ENCODE measurements at places on chromosomes 1 and 21.
A peak's percentile ranks its signal among the peaks of the same experiment; 100 is the strongest.

DNA sequence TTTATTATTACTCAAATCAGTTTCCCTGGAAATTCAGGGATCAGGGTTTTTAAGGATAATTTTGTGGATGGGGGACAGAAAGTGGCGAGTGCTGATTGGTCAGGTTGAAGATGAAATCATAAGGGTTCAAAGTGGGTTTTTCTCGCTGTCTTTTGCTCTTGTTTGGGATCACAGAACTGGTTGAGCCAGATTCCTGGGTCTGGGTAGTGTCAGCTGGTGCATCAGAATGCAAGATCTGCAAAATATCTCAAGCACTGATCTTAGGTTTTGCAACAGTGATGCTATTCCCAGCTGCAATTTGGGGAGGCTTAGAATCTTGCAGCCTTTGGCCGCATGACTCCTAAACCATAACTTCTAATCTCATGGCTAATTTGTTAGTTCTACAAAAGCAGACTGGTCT, 9.3 kb downstream of the CHI3L2 start:
- no peak for DNase-seq

GRCh38 chr1:182841368-182841988, 2.3 kb downstream of the DHX9 start:
- DNase-seq, result peak; percentile 52

GRCh38 chr1:152758636-152759035, 811 bp downstream of the KPRP start:
- DNase-seq, result no peak

DNA sequence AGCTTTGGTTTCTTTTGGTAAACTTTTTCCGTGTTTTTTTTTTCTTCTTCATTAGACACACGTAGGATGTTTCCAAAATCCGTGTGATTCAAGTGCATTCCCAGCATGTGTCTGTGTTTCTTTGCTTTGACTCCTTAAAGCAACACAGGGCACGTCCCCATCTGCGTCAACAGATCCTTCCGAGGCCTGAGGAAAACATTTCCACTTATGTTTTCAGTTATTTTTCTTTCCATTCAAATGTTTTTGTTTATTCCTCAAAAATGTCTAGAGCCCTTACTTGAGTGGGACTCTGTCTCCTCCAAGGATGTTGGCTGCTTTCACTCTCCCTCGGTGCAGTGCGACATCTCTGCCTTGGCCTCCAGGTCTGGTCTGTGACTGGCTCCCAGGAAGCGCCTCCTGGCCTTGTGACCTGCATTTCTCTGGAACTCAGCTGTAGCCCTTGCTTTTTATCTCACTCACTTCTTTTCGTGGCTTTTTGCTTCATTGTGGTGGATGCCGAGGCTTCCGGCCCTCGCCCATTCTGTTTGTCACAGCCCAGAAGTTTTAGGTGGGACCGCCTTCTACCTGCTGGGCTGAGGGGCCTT, 31.3 kb upstream of the SLC19A1 start:
- DNase-seq, result peak; percentile 45

GRCh38 chr1:59680044-59680443, 134.7 kb upstream of the HOOK1 start:
- no peak for DNase-seq

GRCh38 chr1:206658981-206659273, 23.6 kb downstream of the DYRK3 start:
- DNase-seq, result no peak

- DNase-seq, result no peak
Observed at GRCh38 chr1:179815641-179816040, 62.0 kb downstream of the TOR1AIP2 start.

DNA sequence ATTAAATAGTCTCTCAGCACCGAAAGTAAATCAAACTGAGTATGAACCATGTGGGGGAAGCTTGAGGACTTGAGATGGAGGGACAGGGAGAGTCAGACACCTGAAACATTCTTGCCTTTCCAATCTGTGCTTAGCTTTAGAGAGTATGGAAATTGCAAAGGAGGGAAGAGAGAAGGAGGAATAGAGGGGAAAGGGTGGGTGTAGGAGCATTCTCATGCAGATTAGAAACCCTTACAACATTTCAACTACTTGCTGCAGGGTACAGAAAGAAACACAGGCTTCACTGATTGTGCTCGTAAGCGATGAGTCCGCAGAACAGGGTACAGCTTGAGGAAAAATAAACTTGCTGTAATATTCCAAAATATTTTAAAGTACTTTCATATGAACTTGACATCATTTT, 73.8 kb downstream of the NIBAN1 start:
- no peak for DNase-seq

GRCh38 chr1:25205786-25206185, 26.5 kb downstream of the SYF2 start:
- DNase-seq, result peak; percentile 35

DNA sequence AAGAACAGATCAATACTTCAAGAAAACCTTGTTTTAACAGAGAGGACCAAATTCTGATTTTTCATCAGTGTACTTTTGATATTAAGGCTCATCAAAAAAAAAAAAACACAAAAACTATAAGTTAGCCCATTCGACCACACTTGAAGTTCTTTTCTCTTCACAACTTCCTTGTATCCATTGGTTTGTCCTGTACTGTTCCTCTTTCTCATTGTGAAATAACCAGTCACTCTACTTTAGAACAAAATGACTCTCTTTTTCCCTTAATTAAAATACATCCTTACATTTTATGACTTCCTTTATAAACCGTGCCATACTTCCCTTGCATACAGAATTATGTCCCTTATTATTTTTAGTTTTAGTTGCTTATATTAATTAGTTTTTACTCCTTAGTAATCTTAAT, 8.4 kb downstream of the QSOX1 start:
- no peak for DNase-seq

DNA sequence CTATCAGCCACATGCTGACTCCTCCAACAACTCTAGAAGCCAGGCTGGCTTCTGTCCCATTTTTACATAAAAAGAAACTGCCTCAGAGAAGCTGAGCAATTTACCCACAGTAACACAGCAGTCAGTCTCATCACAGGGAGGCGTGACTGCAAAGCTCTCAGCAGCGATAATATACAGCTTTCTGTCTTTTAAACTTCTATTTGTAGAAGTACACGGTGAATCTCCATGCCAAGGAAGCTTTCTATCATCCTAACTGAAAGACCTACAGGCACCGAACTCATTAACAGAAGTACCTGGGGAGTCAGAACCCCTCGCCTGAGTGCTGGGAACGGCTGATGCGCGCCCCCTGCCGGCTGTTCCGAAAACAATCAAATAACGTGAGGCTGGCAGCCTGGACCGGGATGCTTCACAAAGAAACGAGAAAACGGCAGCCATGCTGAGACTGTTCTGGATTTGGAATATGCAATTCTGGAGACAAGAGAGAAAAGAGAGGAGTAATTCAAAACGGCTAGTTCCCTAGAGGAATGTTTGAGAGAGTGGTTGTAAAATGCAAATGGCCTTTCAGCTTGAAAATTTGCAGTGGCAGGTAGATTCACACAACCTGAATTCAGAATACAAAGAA, 43.5 kb upstream of the RAB4A start:
- DNase-seq, result peak; percentile 95

DNA sequence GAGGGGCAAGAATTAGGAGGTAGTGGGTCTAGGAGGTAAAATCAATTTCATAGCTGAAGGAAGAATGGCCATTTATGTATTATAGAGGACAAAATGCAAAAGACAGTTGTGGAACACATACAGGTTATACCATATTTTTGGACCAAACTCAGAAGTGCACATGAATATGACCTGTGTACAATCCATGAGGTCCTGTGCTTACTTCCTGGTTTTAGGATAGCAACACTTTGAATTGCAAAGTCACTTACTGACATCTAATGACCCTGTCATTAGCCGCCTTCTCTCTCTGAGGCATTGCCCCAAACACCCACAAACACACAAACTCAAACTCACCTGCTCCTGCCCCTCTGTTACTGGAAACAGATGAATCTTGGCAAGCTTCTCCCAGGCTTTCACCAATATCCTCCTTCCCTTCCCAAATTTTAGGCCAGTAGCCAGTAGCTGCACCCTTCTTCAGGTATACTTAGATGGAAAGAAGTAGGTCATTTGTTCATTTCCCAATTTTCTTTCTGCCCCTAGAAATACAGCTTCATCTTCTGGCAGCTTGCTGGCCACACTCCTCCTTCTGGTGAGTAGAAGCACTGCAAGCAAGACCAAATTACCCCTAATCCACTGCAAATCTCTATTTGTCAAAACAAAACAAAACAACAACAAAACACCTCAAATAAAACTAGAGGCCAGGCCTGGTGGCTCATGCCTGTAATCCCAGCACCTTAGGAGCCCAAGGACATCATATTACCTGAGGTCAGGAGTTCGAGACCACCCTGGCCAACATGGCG, 13.7 kb upstream of the RPL5 start:
- no peak for DNase-seq

DNA sequence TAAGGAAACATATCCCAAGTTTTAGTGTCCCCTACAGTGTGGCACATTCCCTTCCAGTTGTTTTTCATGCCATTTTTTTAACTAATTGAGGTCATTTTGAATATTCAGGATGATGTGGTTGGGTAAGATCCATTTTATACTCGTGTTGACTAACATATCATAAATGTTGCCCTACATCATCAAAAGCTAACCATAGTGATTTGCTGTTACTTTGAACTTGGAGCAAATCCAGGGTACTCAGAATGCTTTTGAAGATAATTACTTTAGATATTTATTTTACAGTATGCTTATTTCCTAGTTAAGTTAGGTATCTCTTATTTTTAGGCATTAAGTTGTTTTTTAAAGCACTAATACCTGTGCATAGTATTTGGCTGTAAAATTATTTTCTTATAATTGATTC, 57.8 kb downstream of the DYRK1A start:
- no peak for DNase-seq

DNA sequence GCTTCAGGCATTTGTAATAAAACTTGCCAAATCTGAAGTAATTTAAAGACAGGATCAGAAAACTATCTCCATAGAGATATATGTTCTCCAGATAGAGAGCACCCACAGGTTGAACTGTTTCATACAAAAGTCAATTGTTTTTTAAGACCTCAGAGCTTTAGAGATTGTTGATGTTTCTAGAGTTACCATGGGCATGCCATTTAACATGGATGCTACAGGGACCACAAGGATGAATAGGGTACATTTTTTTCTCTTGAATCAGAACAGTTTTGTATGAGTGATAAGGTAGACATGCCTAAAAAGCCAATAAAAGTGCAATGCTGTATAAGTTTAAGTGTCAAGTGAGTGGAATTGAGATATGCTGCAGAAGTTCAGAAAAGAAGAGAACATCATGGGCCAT, 511.0 kb upstream of the CAMK1G start:
- no peak for DNase-seq

- no peak for DNase-seq
Observed at GRCh38 chr21:44918581-44919033, 2.1 kb downstream of the ITGB2 start.

DNA sequence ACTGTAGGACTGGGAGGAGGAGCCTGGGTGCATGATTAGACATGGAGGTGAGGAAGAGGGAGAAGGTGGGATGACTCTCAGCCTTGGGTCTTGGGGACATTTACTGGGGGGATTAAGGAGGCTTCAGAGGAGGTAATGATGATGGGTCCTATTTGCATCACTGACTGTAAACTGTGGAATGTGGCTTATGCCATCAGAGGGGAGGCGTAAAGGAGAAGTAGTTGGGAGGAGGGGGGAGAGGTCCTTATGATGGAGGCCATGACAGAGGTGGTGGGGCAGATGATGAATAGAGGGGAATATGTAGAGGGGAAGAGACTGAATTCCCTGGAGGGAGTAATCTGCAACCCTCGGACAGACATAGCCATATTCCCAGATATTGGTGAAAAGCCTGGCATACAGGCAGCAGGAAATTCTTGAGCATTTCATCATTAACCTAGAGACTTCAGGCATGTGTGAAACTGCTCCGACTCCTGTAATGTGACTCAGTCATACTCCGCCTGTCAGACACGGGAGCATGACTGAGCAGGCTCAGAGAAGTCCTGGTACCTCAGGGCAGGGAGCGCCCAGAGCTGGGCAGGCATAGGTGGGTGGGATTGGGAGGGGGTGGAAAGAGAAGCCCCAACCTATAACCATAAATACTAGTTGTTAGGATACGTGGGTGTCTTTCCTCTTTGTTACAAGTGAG, 8.0 kb upstream of the LCE5A start:
- no peak for DNase-seq

DNA sequence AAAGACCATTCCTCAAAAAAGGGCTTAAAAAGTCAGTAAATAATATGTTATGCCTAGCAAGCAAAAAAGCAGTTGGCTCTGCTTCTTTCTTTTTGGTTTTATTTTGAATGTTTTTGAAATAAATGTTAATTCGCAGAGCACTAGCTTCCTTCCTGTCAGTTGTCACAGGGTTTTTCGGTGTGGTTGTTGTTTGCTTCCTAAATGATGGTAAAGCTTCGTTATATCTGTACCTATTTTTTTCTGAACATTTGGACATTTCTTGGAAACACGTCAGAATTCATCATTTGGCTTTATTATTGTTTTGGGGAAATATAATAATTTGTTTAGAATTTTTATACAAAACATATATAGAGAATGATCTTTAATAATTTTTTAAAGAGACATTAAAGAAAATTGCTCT, 351.9 kb upstream of the SGIP1 start:
- no peak for DNase-seq

GRCh38 chr1:228065543-228066347, 16.8 kb upstream of the ARF1 start:
- no peak for DNase-seq

- DNase-seq, result no peak
Observed at GRCh38 chr1:76075188-76075489, 593 bp downstream of the ST6GALNAC3 start.

GRCh38 chr21:33289199-33289819, 23.1 kb downstream of the IL10RB start:
- no peak for DNase-seq

GRCh38 chr21:16572032-16572431, 842.2 kb downstream of the USP25 start:
- DNase-seq, result no peak

DNA sequence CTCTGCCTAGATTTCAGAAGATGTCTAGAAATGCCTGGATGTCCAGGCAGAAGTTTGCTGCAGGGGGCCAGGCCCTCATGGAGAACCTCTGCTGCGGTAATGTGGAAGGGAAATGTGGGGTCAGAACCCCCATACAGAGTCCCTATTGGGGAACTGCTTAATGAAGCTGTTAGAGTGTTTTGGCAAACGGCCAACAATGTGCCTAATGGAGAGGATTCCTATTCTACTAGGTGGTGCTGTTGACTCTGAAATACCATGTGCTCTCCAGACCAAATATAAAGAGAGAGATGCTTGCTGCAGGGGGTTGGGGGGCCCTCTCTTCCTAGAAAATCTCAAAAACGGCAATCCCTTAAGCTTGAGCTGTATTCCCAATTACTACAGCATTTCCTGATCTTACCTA, 57.1 kb upstream of the DR1 start:
- DNase-seq, result no peak

DNA sequence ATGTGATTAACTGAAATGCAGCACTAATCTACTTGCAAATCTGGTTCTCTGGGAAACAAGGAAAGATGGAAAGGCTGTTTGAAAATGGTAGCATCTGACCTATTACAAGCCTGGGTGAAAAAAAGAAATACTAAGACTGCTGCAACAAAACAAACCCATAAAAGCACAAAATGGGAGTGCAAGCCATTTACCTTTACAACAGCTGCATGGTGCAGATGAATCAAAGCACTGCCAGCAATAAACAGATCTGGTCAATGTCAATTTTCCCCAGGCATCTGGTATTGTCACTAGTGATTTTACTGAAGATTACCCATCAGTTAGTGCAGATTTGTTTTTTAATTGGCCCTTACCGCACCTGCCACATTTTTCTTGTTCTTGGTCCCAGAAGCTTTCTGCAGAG, 1341.7 kb downstream of the PLA2G4A start:
- DNase-seq, result peak; percentile 31

GRCh38 chr1:101120868-101121267, 95.3 kb upstream of the DPH5 start:
- DNase-seq, result no peak
